CD4-positive, alpha-beta T cell treated with Interleukin-21 for 1 hour (primary cell): ENCODE measurements at places on chromosomes 6 and 20.

DNA sequence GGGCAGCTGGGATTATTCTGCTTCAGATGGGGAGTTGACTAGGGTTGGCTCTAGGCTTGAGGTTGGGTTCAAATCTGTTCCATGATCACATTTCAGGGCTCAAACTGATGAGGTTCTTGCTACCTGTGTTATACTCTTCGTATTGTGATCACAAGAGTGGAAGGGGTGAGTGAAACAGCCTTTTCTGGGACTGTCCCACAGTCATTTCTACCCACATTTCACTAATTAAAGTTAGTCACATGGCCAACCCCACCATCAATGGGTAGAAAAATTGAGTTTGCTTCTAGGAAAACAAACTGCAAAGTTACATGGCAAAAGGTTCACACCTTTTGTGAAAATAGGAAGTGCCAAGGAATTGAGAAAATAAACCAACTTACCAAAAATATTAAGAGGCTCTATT lies 33.5 kb upstream of the BMP2 start:
- DNase-seq = no peak

- DNase-seq = no peak
Observed at GRCh38 chr6:38259736-38260135, 380.0 kb downstream of the BTBD9 start.

DNA sequence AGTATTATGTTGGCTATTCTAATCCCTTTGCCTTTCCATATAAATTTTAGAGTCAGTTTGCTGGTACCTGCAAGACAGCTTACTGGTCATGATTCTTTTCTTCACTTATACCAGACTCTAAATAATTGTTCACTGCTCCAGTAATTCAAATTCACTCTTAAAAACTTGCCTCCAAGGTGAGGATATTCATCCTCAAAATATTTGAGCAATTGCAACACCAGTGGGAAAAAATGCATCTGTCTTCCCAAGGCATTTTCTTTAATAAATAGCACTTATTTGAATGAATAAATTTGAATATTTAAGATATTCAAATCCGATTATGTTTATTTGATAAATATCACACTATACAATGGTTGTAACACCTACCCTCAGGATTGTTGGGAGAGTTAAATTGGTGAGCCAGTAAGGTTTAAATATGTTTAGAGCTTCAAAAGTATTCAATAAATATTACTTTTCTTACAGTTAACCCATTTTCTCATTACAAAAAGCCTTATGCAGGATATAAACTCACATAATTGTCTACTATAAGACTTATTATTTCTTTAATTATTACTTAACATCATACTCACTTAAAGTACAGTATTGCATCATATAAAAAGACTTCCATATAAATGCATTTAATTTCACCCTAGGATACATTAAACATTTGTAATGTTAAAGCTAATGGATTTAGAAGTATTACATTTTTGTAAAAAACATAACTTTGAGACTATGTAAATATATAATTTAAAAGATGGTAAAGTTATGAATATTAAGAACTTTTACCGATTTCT lies 285.6 kb downstream of the SAMD5 start:
- DNase-seq = no peak

GRCh38 chr6:38750968-38751615 lies 36.0 kb downstream of the DNAH8 start:
- DNase-seq = no peak

GRCh38 chr6:9116026-9116425 lies 680.7 kb upstream of the SLC35B3 start:
- DNase-seq = no peak

DNA sequence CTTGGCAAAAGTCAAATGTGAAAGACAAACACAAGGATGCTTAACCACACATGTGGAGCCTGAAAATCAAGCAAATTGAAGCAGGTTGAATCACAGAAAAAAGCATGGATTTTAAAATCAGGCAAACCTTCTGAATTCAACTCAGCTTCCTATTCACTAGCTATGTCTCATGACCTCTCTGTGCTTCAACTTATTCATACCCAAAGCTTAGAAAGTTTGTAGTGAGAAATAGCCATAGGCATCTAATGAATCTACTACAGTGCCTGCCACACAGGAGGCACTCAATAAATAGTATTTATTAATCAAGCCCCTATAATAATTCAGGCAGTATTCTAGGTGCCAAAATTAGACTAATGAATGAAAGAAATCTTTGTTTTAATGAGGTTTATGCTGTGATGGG lies 112.2 kb upstream of the TNFAIP3 start:
- no peak for DNase-seq

- DNase-seq = no peak
Observed at GRCh38 chr6:105993341-105994117, 92.6 kb upstream of the PRDM1 start.

DNA sequence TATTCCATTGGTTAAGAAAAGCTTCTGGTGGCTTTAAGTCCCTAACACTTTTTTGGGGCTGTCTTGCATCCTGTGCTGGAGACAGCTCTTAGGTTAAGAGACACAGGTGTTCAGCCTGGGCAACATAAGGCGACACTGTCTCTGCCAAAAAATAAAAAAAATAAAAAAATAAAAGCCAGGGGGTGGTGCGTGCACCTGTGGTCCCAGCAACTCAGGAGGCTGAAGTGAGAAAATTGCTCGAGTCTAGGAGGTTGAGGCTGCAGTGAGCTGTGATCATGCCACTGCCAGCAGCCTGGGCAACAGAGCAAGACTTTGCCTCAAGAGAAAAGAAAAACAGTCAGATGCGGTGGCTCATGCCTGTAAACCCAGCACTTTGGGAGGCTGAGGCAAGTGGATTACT lies 55.6 kb upstream of the ZMYND8 start:
- no peak for DNase-seq

DNA sequence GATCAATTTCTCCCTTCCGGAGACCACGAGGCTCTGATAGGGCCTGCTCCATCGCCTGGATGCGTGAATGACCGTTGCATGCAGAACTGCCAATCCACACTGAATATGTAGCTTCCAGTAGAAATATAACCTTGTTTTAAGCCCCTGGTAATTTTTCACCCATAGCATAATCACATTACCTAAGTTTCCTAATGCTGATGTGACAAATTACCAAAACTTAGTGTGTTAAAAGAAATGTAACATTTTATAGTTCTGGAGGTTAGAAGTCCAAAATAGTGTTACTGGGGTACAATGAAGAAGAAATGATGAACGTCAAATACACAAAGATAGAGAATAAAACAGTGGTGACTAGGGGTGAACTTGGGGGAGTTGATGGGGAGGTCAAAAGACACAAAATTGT lies 22.0 kb upstream of the SIRPD start:
- no peak for DNase-seq
